ENCODE measurements at places on chromosomes 5 and 9.
A peak's percentile ranks its signal among the peaks of the same experiment; 100 is the strongest.

DNA sequence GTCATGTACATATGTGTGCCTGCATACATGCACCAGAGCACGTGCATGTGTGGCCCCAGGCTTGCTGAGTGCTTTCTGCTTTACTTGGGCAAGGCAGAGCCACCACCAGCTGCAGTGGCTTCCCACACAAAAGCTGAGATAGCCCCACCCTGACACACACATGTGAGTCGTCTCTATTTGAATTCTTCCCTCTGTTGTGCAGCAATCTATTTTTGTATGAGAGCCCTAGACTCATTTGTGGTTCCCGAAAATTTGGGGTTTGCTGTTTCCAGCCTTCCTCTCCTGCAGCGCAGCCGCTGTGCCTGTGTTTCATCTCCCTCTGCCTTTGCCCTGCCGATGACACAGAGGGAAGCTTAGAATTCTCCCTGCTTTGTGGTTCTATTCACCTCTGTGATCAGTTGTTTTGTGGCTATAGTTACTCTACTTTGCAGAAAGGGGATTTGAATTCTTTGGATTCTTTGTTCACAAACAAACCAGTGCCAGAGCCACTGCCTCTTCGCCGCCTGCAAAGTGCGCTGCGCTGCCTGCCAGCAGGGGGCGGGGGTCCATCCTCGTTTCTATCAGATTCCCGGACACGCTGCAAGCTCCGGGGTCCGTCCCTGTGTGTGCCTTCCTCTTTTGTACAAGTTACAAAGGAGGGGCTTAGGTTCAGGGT, 95.8 kb upstream of the DAP start:
- peak; percentile 48 for DNase-seq

DNA sequence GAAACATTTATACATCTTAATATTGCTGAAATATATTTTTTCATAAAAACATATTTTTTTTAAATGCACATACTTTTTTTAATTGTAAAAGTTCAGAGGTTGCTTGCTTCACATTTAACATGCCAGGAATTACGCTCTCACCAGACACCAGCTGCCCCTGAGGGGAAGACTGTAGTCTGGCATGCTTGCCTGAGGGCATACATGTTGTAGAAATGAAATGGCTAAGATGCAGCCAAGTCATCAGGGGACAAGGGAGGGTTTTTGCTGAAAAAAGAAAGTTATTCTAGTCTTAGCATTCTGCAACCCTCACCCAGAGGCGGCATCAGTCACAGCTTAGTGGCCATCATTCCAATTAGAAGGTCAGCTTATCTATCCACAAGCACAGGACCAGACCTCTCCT, 426.7 kb upstream of the FTMT start:
- no peak for DNase-seq

- no peak for DNase-seq
Observed at GRCh38 chr5:64595031-64595855, 89.4 kb downstream of the RGS7BP start.

- peak; percentile 70 for DNase-seq
Observed at GRCh38 chr9:107685901-107686300, 196.3 kb upstream of the KLF4 start.

DNA sequence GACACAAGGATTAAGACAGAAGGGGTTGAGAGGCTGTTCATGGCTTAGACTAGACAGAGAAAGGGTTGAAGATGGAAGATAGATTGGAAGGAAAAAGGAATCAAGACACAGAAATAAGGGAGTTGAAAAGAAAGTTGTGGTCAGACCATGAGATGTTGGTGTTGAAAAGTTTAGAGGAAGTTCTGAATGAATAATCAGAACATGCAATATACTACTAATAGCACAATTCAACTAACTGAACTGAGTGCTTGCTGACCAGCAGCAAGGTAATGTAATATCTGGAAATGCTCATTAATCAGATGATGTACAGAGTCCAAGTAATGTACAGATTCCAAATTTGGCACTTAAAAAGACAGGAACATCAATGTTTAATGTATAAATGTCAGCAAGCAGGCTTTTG, 10.6 kb upstream of the NNT start:
- no peak for DNase-seq

DNA sequence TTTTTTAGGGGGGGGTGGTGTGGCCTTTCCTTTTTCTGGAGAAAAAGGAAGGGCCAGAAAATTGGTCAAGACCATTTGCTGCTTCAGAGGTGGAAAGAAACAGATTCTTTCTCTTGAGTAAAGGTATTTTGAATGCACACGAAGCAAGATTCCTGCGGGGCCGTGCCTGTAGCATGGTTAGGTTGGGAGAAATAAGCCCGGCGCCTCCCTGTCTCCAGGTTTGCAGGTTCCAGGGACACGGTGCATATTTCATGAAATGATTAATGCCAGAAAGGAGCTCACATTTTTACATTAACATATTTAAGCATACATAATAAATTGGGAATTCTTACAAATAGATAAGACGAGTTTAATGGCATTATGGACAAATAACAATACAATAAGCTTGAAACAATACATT, 409.5 kb upstream of the IRX1 start:
- DNase-seq, result no peak

GRCh38 chr9:2560180-2560579, 61.4 kb upstream of the VLDLR start:
- DNase-seq, result no peak

GRCh38 chr9:106403081-106403480, 459.9 kb upstream of the ZNF462 start:
- DNase-seq, result no peak

DNA sequence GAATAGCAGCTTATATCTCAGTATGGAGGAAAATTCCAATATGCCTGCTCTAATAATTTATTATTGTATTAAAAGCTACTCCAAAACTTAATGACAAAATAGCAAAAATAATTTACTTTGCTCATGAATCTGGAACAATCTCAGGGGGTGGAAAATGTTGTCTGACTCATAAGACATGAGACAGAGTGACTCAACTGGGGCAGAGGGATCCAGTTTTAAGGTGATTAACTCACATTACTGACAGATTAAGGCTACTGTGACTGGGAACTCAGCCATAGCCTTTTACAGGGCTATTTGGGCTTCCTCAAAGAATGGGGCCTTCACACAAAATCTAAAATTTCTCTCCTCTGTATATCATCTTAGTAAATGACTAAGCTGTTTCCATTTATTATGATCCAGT, 1172.9 kb downstream of the CDH12 start:
- DNase-seq, result peak; percentile 61

GRCh38 chr5:77560677-77561263, 68.7 kb upstream of the WDR41 start:
- peak; percentile 66 for DNase-seq

- DNase-seq, result no peak
Observed at GRCh38 chr5:148768806-148769415, 57.5 kb upstream of the ADRB2 start.

- no peak for DNase-seq
Observed at GRCh38 chr5:60886158-60886557, 42.1 kb upstream of the ELOVL7 start.

DNA sequence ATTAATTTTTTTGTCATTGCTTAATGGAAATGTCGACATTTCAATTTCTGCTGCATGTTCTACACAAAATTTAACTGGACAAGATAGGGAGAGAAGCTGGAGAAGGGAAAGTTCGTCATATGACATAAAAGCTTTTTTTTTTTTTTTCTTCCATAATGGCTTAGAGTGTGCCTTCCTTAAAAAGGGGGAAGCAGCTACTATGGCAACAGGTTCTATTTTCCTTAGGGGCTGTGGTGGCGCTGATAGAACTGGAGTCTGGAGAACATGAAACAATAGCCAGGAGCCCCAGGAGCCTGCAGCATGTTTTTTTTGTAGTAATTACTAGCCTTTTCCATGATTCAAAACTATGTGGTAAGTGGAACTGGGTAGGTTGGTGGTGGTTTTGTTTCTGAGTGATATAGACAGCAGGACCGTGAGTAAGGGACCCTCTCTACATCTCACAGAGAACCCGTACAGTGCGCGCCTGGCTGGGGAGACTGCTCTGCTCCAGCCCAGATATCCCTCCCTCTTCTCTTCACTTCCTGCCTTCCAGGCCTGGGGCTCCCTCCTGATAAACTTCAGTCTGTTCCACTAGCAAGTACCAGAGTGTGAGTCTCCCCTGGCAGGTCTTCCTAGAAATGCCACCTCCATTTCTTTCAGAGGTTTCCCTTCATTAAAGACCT, 301.6 kb downstream of the NR3C1 start:
- DNase-seq, result peak; percentile 3

GRCh38 chr5:152527358-152528052, 122.4 kb upstream of the NMUR2 start:
- no peak for DNase-seq

DNA sequence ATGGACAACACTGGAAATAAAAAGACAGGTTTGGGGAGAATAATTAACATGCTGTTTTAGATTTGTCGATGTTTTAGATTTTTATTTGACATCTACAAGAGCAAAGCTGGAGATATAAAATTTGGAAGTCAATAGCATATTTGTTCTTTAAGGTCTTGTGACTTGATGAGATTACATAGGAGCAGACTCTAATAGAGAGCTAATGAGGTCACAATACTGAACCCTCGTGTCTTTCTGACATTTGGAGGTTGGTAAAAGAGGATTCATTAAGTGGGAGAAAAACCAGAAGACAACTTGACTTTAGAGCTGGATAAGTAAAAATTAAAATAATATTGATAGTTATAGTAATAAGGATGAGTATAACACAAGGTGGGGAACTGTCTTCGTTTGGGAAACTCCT, 322.7 kb upstream of the SEMA6A start:
- no peak for DNase-seq

DNA sequence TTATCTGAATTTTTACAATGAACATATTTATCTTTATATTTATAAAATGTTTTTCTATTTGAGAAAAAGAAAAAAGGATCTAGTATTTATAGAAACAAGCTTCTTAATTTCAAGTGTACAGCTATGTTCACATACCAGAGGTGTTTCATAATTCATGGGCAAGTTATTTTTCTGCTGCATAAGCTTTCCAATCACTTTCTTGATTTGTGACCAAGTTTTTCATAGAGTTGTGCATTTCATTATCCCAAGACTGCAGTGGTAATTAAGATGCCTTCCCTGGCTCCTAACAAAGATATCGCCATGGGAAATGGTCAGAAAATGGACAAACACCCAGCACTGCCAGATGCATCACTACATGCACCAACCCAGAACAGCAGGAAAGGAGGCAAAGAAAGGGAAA, 124.6 kb downstream of the GNAQ start:
- no peak for DNase-seq
